ENCODE measurements at places on chromosomes 7 and 10. TPM values are rescaled to one million over a fixed set of nuclear protein-coding genes. Genes with fewer than 3 reads are reported as not detected.

The PLEKHS1 gene
- total RNA-seq: not detected

The CRTAC1 gene
- 7.3 TPM for total RNA-seq

The DYNC1I1 gene
- 157 TPM for total RNA-seq

The TMEM72 gene
- total RNA-seq: not detected

The CLEC2L gene
- 2.0 TPM for total RNA-seq

The MNX1 gene
- not detected for total RNA-seq

The PPRC1 gene
- 8.6 TPM for total RNA-seq

The WEE2 gene
- under 0.01 TPM for total RNA-seq

The IDI2 gene
- total RNA-seq: not detected

The PKD1L1 gene
- total RNA-seq: under 0.01 TPM

The LOXL4 gene
- not detected for total RNA-seq

The TSPAN33 gene
- 4.1 TPM for total RNA-seq

The RFC2 gene
- total RNA-seq: 22.4 TPM

The MKX gene
- total RNA-seq: 1.6 TPM

The CALHM1 gene
- total RNA-seq: not detected

The NPTX2 gene
- total RNA-seq: 6.5 TPM

The FLNC gene
- 2.4 TPM for total RNA-seq

The ARHGEF35 gene
- total RNA-seq: 0.82 TPM

The LRRC4 gene
- 13.9 TPM for total RNA-seq

The NEUROG3 gene
- total RNA-seq: not detected

DNA sequence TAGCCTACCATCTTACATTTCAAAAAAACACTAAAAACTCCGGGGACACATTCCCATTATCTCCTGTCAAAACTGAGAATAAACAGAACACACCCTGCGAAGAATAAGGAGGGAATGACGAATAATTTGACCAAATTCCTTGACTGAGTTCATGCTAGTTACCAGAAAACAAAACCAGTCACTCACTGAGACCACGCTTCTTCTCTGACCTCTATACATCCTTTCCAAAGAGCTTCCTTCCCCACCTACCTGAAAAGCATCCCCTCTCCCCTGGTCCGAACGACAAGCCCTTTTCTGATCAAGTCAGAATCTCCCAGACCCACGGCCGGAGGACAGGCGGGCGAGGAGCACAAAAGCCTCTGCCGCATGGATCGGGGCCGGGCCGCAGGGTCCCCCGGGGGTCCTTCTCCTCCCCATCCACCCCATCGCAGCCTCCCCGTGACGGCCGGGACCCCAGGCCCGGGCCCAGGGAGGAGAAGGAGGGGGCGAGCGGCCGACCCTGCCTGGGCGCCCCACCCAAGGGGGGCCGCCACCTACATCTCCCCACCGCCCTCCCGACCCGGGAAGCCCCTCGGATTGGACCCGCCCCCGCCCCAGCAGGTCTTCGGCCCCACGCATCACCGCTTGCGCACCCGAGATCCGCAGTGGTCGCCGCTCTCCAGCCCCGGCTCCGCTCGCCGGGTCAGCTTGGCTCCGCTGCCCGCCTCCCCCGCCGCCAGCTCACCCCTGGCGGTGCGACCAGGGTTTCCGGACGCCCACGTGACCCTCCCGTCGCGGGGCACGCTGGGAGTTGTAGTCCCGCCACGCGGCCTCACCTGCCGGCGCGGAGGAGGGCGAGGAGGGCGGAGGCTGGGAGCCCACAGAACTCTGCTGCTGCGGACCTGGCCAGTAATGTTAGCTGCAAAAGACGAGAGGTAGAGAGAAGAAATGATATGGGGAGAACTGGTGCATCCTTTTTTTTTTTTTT, at the start of gene SLC37A3:
Gene SLC37A3 (minus strand): TSS at position 747 of the 967 bp plus-strand sequence. CDS start 16,004 bp downstream, outside the sequence.
- DNase-seq: peak; percentile 96

DNA sequence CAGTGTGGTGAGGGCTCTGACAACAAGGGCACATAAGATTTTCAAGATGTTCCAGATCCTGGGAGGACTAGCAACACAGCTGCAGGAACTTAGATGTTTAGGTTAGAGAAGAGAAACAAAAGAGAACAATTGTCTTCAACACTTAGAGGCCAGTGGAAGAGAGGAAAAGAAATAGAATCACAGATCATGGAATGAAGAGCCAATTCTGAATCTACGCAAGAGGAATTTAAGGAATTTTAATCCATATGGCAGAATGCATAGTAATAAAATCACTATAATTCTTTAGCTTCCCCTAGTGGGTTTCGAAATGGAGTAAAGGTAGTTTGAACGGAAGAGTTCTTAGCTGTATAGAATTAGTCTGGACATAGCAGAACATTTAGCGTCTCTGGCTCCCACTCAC, 114.6 kb upstream of the LRRTM3 start:
- DNase-seq: no peak

DNA sequence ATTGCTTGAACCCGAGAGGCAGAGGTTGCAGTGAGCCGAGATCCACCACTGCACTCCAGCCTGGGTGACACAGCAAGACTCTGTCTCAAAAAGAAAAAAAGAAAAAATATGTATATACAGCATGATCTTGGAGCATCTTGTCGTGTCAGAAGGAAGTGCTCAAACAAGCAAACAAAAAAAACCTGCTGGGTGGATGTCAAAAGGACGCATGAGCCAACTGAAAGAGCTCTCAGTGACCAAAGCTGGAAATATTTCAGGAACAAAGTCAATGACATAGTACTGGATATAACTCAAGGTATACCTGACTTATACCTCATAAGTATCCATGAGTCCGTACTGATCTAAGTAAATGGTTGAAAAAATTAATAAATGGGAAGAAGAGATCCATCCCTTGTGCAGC, 94.6 kb upstream of the ANLN start:
- no peak for DNase-seq

DNA sequence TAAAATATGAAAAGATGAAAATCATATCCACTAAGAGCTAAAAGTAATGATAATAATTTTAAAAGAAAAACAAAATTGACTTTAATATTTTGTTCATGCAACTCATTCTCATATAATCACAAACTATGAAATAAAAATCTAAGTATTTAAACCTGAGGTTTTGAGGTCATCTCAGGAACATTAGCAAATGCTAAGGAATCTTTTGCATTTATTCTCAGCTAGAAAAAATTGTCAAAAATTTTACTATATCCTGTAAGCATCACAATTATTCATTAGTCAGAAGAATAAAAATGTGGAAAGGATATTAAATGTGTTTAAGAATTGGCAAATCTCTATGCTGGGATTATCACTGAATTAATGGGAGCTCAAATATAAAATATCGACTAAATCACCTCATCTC, 36.8 kb upstream of the TAX1BP1 start:
- no peak for DNase-seq

GRCh38 chr7:8277394-8277982, 15.5 kb upstream of the ICA1 start:
- DNase-seq: no peak

GRCh38 chr10:96618653-96619052, 31.8 kb upstream of the TM9SF3 start:
- DNase-seq: peak; percentile 12

DNA sequence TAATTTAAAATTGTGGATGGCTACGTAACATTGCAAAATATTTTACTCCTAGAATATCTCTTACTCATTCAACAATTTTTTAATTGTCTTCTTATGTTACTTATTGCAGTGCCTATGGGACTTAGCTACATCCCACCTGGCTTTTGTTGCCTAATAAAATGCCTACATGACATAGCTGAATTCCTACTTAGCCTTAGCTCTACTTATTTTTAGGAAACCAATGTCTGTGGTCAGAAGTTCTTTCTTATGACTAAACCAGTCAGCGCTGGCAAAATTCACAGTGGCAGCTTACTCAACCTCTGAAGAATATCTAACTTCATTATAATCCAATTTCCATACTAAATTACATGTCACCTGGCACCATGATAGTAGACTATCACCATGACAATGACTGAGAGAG, 1612.4 kb upstream of the LRRTM3 start:
- DNase-seq: no peak

- DNase-seq: no peak
Measured at GRCh38 chr10:117130346-117130745, 7.7 kb downstream of the VAX1 start.

GRCh38 chr7:128794020-128794419, 2.3 kb downstream of the CCDC136 start:
- no peak for DNase-seq

GRCh38 chr10:11325817-11326216, 285.6 kb downstream of the USP6NL start:
- no peak for DNase-seq

- DNase-seq: no peak
Measured at GRCh38 chr7:4769761-4770160, 5.7 kb upstream of the AP5Z1 start.

- DNase-seq: no peak
Measured at GRCh38 chr10:31757831-31758230, 170.8 kb downstream of the ARHGAP12 start.

DNA sequence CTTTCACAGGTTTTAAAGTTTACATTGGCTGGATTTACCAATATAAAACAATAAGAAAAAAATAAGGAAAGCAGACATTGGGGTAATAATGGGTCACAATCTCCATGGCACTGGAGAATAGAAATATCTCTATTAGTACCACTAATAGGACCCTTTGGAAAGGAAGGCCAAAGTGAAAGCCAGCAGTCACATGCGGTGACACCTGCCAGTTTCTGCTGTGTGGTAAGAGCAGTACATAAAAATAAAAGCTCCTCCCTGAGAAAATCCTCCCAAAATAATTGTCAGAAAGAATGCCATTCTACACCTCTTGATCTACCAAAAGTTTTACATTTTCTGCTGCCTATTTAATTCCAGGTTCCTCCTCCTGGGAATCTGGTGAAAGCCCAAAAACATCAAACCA, 30.4 kb upstream of the SLC13A1 start:
- DNase-seq: no peak

GRCh38 chr7:7051206-7051877, 131.0 kb upstream of the C1GALT1 start:
- peak; percentile 10 for DNase-seq

DNA sequence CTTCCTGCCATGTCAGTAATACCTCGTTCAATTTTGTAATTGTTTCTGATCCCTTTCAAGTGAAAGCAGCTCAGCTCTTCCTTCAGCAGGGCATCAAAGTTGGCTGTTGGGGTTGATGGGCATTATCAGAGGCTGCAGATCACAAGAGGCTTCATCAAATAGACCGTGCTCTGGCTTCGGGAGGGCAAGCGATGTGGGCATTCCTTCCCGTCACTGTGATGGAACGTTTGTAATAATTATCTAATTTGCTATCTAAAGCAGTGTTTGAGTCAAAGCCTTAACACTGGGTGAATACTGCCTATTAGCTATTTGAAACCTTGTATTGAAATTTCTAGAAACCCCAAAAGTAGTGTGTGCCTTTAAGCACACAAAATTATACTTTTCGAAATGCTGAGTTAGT, 170.1 kb downstream of the OTUD1 start:
- DNase-seq: no peak

- DNase-seq: no peak
Measured at GRCh38 chr7:22832401-22832800, 9.8 kb upstream of the TOMM7 start.

GRCh38 chr7:94395141-94396036, 694 bp downstream of the COL1A2 start:
- DNase-seq: peak; percentile 40

- DNase-seq: no peak
Measured at GRCh38 chr7:19376538-19376937, 231.3 kb upstream of the FERD3L start.

GRCh38 chr10:71065659-71066058, 146.7 kb upstream of the UNC5B start:
- no peak for DNase-seq

GRCh38 chr7:76346097-76346496, 12.7 kb downstream of the YWHAG start:
- no peak for DNase-seq
